ENCODE measurements at places on chromosomes 5 and 9. TPM values are rescaled to one million over a fixed set of nuclear protein-coding genes. Genes with fewer than 3 reads are reported as not detected.

TRAPPC13 gene
- 22.4 TPM for total RNA-seq

DNA sequence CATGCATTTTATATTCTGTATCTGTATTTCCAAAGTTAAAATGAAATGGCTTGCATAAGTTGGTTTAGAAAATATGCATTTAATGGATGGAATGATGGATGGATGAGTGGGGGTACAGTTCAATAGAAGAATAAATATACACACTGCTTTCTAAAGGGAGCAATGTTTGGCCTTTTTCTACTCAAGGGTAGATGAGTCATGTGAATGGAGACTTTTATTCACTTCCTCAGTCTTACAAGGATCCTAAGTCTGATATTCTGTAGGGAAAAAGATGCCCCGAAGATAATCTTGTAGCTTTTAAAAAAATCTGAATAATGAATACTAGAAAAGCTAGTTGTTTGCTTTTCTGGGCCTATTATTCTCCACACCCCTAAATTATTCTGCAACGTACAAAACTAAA lies 2112.1 kb downstream of the MAT2B start:
- no peaks in the 10 kb centered on the region for H3K4me1 ChIP-seq

BRD9 gene
- 82.0 TPM for total RNA-seq

DNA sequence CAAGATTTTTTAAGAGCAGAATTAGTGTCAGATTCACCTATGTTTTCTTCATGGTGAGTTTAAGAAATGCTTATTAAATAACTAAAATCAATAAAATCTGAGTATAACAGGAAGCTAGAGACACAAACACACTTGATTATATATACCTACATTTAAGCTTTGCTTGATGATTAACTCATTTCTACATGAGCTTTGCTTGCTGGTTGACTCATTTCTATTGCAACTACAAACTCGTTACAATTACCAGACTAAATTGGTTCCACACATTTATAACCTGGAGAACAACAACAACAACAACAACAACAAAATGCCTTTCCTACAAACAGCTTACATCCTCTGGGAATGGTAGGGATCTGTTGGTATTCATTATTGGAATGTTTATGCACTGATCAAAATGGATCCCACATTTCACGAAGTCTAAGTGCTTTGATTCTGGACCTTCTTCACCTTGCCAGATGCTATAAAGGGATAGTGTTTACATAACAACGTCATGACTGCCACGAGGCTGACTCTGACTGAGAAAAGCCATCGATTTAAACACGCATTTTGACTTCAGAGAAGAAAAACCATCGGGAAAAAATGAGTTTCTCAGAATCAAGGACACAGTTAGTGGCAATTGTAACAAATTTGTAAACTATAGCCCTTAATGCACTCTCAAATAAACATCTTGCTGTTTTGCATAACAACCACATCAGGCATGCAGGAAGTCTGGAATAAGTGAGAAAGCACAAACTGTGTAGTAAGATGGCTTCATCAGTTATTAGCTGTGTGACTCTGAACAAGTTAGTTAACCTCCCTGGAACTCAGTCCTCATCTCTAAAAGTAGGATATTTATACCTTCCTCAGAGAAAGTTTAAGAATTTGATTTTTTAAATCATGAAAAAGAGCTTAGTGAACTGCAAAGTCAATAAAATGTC lies 49.8 kb downstream of the RASEF start:
- H3K4me1 ChIP-seq = peaks cover 8% of the 10 kb centered on the region
- no peak overlapping the region for H3K4me3 ChIP-seq
- H3K36me3 ChIP-seq = no peaks in the 10 kb centered on the region
- H3K27me3 ChIP-seq = peaks cover 2% of the 10 kb centered on the region
- no peak for DNase-seq
- no peak overlapping the region for H3K27ac ChIP-seq

- no peak for DNase-seq
- peaks cover 3% of the 10 kb centered on the region for H3K27me3 ChIP-seq
- H3K36me3 ChIP-seq = no peaks in the 10 kb centered on the region
- no peak overlapping the region for H3K27ac ChIP-seq
Observed at GRCh38 chr5:109450129-109450877, 40.5 kb upstream of the PJA2 start.

DNA sequence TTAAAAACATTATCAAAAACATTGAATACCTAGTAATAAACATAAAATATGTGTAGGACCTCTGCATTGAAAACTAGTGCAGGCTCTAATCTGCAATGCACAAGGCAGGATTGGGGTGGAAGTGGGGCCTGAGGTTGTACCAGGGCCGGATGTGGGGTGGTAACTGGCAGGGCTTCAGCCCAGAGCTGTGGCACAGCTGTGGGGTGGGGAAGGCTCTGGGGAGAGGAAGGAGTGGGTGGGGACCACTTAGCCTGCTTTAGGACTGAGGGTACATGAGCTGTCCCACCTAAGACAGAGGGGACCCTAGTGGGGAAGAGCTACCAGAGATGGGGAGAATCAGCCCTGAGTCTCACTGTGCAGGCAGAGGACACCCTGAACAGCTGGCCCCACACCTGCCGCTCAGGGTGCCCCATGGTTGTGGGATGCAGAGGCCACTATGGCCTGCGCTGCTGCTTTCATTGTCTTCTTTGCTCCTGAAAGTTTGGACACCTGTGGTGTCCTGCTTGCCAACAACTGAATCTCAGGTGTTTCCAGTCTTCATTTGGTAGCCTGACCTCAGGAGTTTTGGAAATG lies 311.4 kb downstream of the TLE4 start:
- H3K4me3 ChIP-seq = peak overlapping the region; percentile 35
- no peaks in the 10 kb centered on the region for H3K27me3 ChIP-seq

DNA sequence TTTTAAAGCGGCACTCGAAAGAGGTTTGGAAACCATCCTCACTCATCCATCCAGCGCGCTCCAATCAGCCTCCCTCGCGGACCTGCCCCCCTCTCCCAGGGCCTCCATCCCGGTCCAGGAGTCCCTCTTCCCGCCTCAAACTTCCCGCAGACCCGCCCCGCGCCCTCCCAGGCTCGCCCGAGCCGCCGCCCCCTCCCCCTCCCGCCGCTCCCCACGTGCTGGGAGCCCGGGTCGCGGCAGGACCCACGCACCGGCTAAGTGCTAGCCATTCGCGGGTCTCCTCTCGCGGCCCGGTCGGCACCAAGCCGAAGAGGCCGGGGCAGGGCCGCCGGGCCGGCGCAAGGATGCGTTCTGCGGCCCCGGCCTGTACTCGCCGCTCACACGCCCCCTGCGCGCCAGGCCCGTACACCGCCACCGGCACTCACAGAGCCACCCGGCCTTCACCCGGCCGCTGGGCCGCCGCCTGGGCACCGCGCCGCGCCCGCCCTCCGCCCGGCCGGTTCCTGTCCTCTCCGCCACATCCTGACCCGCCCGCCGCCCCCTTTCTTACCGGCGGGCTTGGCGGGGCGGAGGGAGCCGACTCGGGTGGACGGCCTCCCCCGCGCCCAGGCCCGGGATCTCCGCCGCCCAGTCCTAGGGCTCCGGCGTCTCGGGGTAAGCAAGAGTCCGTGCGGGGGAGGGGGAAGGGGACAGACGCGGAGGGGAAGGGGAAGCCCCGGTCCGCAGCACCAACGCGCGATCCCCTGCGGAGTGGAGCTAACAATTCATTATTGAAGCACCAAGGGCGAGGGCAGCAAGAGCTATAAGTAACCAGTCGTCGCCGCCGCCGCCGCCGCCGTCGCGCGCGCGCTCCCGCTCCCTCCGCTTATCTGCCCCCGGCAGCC lies 576 bp downstream of the CHD1 start:
- peaks cover 5% of the 10 kb centered on the region for H3K27me3 ChIP-seq
- H3K4me1 ChIP-seq = peaks cover 37% of the 10 kb centered on the region
- H3K27ac ChIP-seq = peak overlapping the region; percentile 99
- peak; percentile 82 for DNase-seq
- H3K4me3 ChIP-seq = peak overlapping the region; percentile 95

- no peak overlapping the region for H3K27ac ChIP-seq
Observed at GRCh38 chr5:161778796-161779195, 69.1 kb upstream of the GABRA1 start.

- peak overlapping the region; percentile 80 for H3K27ac ChIP-seq
- H3K4me1 ChIP-seq = peaks cover 20% of the 10 kb centered on the region
- H3K4me3 ChIP-seq = peak overlapping the region; percentile 69
- no peaks in the 10 kb centered on the region for H3K36me3 ChIP-seq
- DNase-seq = peak; percentile 64
- H3K27me3 ChIP-seq = peaks cover 7% of the 10 kb centered on the region
Observed at GRCh38 chr5:168836603-168837231, 257.5 kb upstream of the PANK3 start.

DNA sequence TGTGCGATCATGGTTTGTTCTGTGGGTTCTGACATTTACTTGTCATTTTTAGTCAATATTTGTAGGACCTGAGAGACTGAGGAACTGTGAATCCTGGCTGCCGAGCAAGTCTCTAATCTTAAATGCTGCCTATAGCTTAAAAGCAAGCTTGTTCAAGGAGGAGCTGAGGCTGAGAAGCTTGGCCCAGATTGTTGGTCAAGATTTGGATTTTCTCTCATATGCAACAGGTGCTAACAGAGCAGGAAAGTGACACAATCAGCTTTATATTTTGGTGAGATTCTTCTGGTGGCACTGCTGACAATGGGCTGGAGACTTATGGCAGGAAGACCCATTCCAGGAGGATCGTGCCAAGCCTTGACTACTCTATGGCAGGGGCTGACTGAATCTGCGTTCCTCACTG lies 192.5 kb downstream of the MAPKAP1 start:
- H3K4me1 ChIP-seq = peaks cover 13% of the 10 kb centered on the region
- H3K36me3 ChIP-seq = no peaks in the 10 kb centered on the region
- H3K27me3 ChIP-seq = no peaks in the 10 kb centered on the region
- H3K4me3 ChIP-seq = no peak overlapping the region

TAS2R1 gene
- not detected for total RNA-seq

SHISAL2B gene
- total RNA-seq = not detected

- no peak overlapping the region for H3K4me3 ChIP-seq
- H3K4me1 ChIP-seq = no peaks in the 10 kb centered on the region
- no peak overlapping the region for H3K27ac ChIP-seq
- H3K27me3 ChIP-seq = peaks cover 19% of the 10 kb centered on the region
- H3K36me3 ChIP-seq = no peaks in the 10 kb centered on the region
- DNase-seq = no peak
Observed at GRCh38 chr5:96187309-96188027, 225.8 kb upstream of the ELL2 start.

GRCh38 chr5:107555425-107556090 lies 115.2 kb downstream of the EFNA5 start:
- no peak overlapping the region for H3K4me3 ChIP-seq
- no peaks in the 10 kb centered on the region for H3K36me3 ChIP-seq
- no peak for DNase-seq
- H3K4me1 ChIP-seq = no peaks in the 10 kb centered on the region
- H3K27ac ChIP-seq = no peak overlapping the region
- peaks cover 14% of the 10 kb centered on the region for H3K27me3 ChIP-seq

SMIM23 gene
- total RNA-seq = not detected

- no peaks in the 10 kb centered on the region for H3K36me3 ChIP-seq
- H3K4me1 ChIP-seq = no peaks in the 10 kb centered on the region
- no peak overlapping the region for H3K4me3 ChIP-seq
- no peak overlapping the region for H3K27ac ChIP-seq
Observed at GRCh38 chr5:168649306-168649705, 70.1 kb upstream of the PANK3 start.

DNA sequence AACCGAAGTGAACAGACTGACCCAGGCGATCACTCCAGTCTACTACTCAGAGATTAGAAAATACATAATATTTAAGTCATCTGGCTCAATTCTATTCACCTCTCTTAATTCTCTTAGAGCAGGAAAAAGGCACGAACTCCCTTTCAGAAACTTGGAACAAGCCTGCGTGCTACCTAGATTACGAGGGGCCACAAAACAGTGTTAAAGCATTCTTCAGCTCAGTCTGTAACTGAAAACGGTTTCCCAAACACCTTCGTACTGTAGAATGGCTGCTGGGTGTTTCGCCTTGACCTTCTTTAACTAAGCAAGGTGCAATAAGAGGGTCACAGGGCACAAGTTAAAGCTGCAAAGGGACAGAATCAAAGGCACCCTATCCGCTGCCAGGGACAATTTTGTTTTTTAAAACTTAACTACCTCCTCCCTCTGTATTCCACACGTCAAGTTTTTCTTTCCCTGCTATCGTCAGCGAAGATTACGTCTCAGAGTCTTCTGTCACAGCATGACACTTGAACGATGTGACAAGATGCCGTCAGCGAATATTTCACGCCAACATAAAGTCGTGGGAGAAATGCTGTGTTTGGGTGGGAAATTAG lies 687 bp downstream of the LYSMD3 start:
- H3K4me1 ChIP-seq = peaks cover 26% of the 10 kb centered on the region
- peaks cover 16% of the 10 kb centered on the region for H3K36me3 ChIP-seq
- H3K27me3 ChIP-seq = peaks cover 19% of the 10 kb centered on the region
- H3K4me3 ChIP-seq = peak overlapping the region; percentile 98

- H3K4me1 ChIP-seq = peaks cover 16% of the 10 kb centered on the region
- H3K27ac ChIP-seq = peak overlapping the region; percentile 79
- DNase-seq = peak; percentile 79
- H3K36me3 ChIP-seq = no peaks in the 10 kb centered on the region
- peak overlapping the region; percentile 28 for H3K4me3 ChIP-seq
- no peaks in the 10 kb centered on the region for H3K27me3 ChIP-seq
Observed at GRCh38 chr9:72557549-72557948, 36.1 kb downstream of the TMC1 start.

DNA sequence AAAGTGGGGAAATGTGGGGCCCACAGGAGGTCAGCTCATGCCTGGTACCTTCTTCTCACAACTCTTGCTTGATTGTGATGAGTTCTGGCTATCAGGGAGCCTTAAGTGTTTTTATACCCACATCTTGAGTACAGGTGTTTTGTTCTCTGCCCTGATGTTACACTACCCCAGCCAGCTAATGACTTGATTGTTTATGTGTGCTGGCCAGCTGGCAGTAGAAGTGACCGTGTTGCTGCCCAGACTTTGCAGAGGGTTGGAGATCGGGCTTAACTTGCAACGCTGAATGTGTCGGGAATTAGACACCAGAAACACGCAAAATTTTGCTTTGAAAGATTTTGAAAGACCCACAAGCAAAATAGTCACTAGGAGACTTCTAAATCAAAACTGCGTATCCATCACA lies 16.9 kb upstream of the ZDHHC11B start:
- H3K27me3 ChIP-seq = no peaks in the 10 kb centered on the region
- H3K36me3 ChIP-seq = peaks cover 14% of the 10 kb centered on the region
- DNase-seq = no peak
- H3K4me3 ChIP-seq = no peak overlapping the region
- H3K4me1 ChIP-seq = no peaks in the 10 kb centered on the region

DNA sequence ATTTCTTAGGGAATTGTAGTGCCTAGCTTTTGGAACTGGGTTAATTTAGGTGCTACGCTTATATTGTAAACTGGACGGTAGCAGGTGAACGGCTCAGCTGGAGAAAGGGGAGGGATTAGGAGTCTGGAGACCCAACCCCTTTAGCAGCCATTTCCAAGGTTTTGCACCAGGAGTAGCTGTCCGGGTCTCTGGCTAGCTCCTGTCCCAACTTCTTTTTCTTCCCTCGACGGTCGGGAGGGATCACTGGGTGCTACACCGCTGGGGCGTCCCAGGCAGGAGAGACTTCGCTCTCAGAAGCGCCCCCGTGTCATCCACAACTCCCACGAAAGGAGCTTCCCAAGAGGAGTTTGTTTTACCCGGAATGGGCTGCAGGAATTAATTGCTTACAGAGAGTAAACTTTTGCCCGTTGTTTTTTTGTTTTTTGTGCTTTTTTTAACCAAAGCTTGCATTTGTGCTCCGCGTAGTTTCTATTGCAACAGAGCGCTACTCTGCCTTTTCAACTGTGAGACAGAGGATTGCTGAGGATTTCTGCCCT lies 1640.9 kb upstream of the C9orf72 start:
- no peaks in the 10 kb centered on the region for H3K36me3 ChIP-seq
- H3K4me3 ChIP-seq = no peak overlapping the region
- DNase-seq = no peak
- peaks cover 2% of the 10 kb centered on the region for H3K4me1 ChIP-seq

BASP1 gene
- total RNA-seq = 0.33 TPM

- DNase-seq = no peak
- H3K36me3 ChIP-seq = no peaks in the 10 kb centered on the region
- H3K4me1 ChIP-seq = no peaks in the 10 kb centered on the region
- no peak overlapping the region for H3K4me3 ChIP-seq
Observed at GRCh38 chr9:98451576-98451975, 196.1 kb upstream of the TBC1D2 start.

Data from activated CD4-positive, alpha-beta T cell treated with anti-CD3 and anti-CD28 coated beads, Interleukin-2, amount 10 ng/mL, durations not matched to agents 24 days and 14 days (primary cell).